ENCODE measurements at places on chromosomes 2 and 18.

- DNase-seq, result no peak
- no peak overlapping the region for H3K27ac ChIP-seq
- H3K36me3 ChIP-seq, result no peaks in the 10 kb centered on the region
- H3K4me3 ChIP-seq, result no peak overlapping the region
- H3K4me1 ChIP-seq, result no peaks in the 10 kb centered on the region
- H3K27me3 ChIP-seq, result no peaks in the 10 kb centered on the region
Observed at GRCh38 chr18:36602620-36603019, 226.2 kb downstream of the TPGS2 start.

GRCh38 chr18:45687621-45688020 is 36.4 kb upstream of the SLC14A1 start:
- H3K27ac ChIP-seq, result peak overlapping the region; percentile 7
- DNase-seq, result peak; percentile 68
- H3K4me1 ChIP-seq, result peaks cover 73% of the 10 kb centered on the region
- peak overlapping the region; percentile 66 for H3K4me3 ChIP-seq

DNA sequence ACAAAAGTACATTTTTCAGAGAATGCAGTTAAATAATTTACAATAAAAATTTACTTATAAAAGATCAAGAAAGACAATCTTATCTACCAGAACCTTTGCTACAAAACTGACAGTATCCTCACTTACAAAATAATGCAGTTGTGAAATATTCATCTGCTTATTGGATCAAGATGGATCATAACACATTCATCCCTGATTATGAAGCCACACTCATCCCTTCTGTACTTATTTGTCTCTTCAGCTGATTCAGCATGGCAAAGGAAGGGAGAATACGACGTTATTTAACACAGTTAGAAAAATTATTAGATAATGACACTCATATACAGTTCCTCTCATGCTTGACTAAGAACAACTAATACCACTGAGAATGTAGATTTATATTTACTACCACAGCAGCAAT is 46.4 kb downstream of the TCF4 start:
- no peak overlapping the region for H3K27ac ChIP-seq
- no peaks in the 10 kb centered on the region for H3K27me3 ChIP-seq
- H3K4me3 ChIP-seq, result no peak overlapping the region
- no peak for DNase-seq

GRCh38 chr18:79947881-79948610 is 3.4 kb downstream of the SLC66A2 start:
- H3K4me3 ChIP-seq, result no peak overlapping the region
- H3K27me3 ChIP-seq, result no peaks in the 10 kb centered on the region
- H3K36me3 ChIP-seq, result no peaks in the 10 kb centered on the region
- peaks cover 36% of the 10 kb centered on the region for H3K4me1 ChIP-seq
- DNase-seq, result no peak

GRCh38 chr2:112317303-112318158 is 42.1 kb downstream of the ZC3H6 start:
- DNase-seq, result no peak
- no peaks in the 10 kb centered on the region for H3K4me1 ChIP-seq
- no peak overlapping the region for H3K27ac ChIP-seq
- no peaks in the 10 kb centered on the region for H3K27me3 ChIP-seq

DNA sequence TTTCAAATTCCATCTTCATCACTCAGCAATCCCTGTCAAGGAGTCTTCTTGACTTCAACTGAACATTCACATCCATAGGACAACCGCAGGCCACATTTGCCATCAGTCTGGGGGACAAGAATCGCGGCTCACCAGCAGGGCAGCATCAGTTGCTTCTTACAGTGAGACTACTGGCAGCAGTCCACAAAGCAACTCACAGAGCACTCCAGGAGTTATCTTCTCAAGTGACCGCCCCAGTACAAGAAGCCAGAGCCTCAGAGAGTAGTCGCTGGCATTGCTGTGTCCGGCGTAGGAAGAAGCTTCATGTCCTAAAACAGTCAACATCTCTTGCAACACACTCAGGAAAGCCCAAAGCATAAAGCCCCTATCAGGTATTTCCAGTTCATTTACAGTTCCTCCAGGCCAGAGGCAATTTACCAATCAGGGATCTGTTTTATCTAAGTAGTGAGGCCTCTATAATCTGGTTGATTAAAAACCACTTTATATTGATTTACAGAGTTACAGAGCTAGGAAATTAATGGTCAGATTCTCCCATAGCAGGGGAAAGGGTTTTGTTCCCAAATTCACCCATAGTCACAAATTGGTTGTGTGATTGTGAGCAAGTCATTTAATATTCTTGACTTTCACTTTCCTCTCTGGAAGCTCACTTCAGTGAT is 177.3 kb downstream of the NBAS start:
- peaks cover 4% of the 10 kb centered on the region for H3K36me3 ChIP-seq
- H3K4me3 ChIP-seq, result no peak overlapping the region
- no peaks in the 10 kb centered on the region for H3K4me1 ChIP-seq

DNA sequence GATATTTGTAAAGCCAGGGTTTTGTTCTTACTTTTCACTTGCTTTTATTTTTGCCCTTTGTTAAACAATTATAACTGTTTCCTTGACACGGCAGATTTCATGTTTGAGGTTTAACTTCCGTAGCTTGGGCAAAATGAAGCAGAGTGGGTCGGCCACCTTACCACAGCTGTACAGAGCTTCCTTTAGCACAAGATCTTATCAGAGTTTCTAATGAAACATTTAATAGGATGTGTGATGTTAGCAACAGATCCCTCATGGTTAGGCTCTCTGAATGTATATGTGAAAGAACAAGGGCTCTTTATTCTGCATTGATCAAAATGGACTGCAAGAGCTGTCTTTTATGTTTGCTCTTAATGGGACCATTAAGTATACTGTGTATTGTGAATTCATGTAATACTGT is 22.3 kb downstream of the RNF125 start:
- H3K4me1 ChIP-seq, result peaks cover 65% of the 10 kb centered on the region
- peaks cover 32% of the 10 kb centered on the region for H3K36me3 ChIP-seq
- peak overlapping the region; percentile 39 for H3K4me3 ChIP-seq
- no peaks in the 10 kb centered on the region for H3K27me3 ChIP-seq

GRCh38 chr2:52465287-52465686 is 1302.3 kb upstream of the CHAC2 start:
- no peaks in the 10 kb centered on the region for H3K36me3 ChIP-seq
- no peaks in the 10 kb centered on the region for H3K27me3 ChIP-seq
- H3K4me1 ChIP-seq, result no peaks in the 10 kb centered on the region
- no peak for DNase-seq

- H3K36me3 ChIP-seq, result no peaks in the 10 kb centered on the region
- H3K4me1 ChIP-seq, result no peaks in the 10 kb centered on the region
Observed at GRCh38 chr18:5646739-5647138, 102.9 kb upstream of the EPB41L3 start.

DNA sequence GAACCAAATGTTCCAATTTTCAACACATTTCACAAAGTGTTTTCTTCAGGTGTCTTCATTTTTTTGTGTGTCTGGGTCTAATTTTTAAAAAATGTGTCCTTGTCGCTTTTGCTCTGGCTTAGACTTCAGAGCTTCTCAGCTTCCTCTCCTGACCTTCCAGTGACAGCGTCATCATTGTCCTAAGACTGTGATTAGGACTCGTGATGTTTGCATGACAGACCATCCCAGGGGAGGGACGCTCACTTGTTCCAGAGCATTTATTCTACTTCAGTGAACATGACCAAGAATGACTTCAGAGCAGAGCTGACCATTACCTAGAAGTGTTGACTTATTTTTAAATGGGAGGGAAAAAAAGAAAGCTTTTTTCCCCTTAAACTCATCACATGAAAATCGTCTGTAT is 591.9 kb downstream of the IRS1 start:
- H3K27me3 ChIP-seq, result no peaks in the 10 kb centered on the region
- no peak overlapping the region for H3K27ac ChIP-seq
- no peaks in the 10 kb centered on the region for H3K36me3 ChIP-seq
- H3K4me3 ChIP-seq, result no peak overlapping the region
- no peak for DNase-seq

GRCh38 chr2:64692401-64692800 is 38.7 kb upstream of the SERTAD2 start:
- no peak overlapping the region for H3K4me3 ChIP-seq
- H3K4me1 ChIP-seq, result no peaks in the 10 kb centered on the region
- no peaks in the 10 kb centered on the region for H3K27me3 ChIP-seq
- DNase-seq, result no peak

- H3K4me1 ChIP-seq, result no peaks in the 10 kb centered on the region
- no peak overlapping the region for H3K4me3 ChIP-seq
- H3K27me3 ChIP-seq, result no peaks in the 10 kb centered on the region
- H3K27ac ChIP-seq, result no peak overlapping the region
- H3K36me3 ChIP-seq, result no peaks in the 10 kb centered on the region
Observed at GRCh38 chr2:222255090-222255489, 43.7 kb downstream of the PAX3 start.

DNA sequence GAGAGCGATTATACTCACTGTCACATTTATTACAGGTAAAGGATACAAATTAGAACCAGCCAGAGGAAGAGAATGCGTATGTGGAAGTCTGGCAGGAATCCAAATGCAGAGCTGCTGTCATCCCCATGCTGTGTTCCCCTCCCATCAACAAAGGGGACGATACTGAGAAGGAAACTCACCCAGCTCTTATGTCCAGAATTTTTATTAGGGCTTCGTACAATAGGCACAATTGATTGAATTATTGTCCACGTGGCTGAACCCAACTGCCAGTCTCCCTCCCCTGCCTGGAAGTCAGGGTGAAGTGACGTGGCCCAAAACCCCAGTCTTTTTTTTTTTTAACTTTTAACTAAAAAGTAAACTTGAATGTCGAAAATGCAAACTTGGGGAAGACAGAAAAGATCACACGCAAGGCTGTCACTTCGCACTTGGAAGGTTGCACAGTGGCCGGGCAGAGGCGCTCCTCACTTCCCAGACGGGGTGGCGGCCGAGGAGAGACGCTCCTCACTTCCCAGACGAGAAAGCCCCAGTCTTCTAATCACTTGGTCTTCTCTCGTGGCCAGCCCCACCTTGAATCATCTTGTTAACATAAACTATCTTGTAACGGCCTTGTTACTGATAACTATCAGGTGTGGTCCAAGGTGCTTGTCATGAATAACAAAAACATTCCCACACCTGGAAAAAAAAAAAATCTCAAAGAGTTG is 40.0 kb upstream of the ITSN2 start:
- no peak overlapping the region for H3K27ac ChIP-seq
- DNase-seq, result no peak
- H3K4me3 ChIP-seq, result no peak overlapping the region
- H3K4me1 ChIP-seq, result no peaks in the 10 kb centered on the region

- H3K4me3 ChIP-seq, result no peak overlapping the region
- peaks cover 3% of the 10 kb centered on the region for H3K4me1 ChIP-seq
- DNase-seq, result no peak
- H3K36me3 ChIP-seq, result no peaks in the 10 kb centered on the region
- no peak overlapping the region for H3K27ac ChIP-seq
Observed at GRCh38 chr2:239930871-239931771, 94.0 kb downstream of the NDUFA10 start.

- no peak for DNase-seq
- no peaks in the 10 kb centered on the region for H3K27me3 ChIP-seq
- no peaks in the 10 kb centered on the region for H3K36me3 ChIP-seq
Observed at GRCh38 chr2:235537186-235537585, 43.3 kb downstream of the AGAP1 start.

DNA sequence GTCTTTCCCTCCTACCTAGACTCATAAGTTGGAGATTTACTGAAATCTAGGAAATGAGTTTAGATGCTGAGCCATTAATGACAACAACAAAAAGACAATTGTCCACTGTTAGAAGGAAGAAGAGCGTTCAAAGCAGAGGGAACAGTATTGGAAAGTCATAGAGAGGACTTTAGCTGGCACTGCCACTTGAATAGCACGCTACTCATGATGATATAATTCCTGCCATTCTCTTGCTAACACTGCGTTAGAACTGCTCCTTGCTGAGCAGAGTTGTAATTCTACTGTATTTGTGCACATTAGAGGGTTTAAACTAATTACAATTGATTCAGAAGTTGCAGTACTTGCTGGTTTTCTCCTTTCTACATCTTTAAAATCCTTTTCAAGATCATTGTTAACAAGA is 9.0 kb upstream of the AFTPH start:
- H3K4me3 ChIP-seq, result no peak overlapping the region
- H3K36me3 ChIP-seq, result no peaks in the 10 kb centered on the region
- H3K4me1 ChIP-seq, result no peaks in the 10 kb centered on the region
- H3K27ac ChIP-seq, result no peak overlapping the region
- no peaks in the 10 kb centered on the region for H3K27me3 ChIP-seq

DNA sequence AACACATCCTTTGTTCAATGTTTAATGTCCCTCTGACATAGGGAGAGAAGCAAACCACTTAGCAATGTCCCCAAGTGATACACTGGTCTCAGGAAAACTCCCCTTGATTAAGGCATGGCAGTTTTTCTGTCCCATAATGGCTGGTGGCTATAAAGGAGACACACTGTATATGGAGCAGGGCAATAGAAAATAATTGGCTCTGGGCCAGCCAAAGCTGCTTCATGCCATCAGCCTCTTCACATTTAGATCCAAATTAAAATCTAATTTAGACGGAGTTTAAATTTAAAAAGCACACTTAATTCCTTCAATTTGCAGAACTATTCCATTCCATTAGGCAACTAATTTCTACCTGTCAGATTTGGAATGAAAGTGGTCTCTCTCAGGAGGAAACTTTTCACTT is 638.1 kb downstream of the DSC3 start:
- H3K27me3 ChIP-seq, result no peaks in the 10 kb centered on the region
- no peak overlapping the region for H3K4me3 ChIP-seq
- DNase-seq, result no peak
- no peak overlapping the region for H3K27ac ChIP-seq
- H3K36me3 ChIP-seq, result no peaks in the 10 kb centered on the region

- H3K27me3 ChIP-seq, result no peaks in the 10 kb centered on the region
- no peak for DNase-seq
- no peaks in the 10 kb centered on the region for H3K36me3 ChIP-seq
- no peak overlapping the region for H3K4me3 ChIP-seq
Observed at GRCh38 chr2:39782591-39782990, 3.5 kb upstream of the THUMPD2 start.

GRCh38 chr18:44819944-44820510 is 139.3 kb downstream of the SETBP1 start:
- no peak overlapping the region for H3K27ac ChIP-seq
- no peaks in the 10 kb centered on the region for H3K4me1 ChIP-seq
- no peaks in the 10 kb centered on the region for H3K27me3 ChIP-seq

DNA sequence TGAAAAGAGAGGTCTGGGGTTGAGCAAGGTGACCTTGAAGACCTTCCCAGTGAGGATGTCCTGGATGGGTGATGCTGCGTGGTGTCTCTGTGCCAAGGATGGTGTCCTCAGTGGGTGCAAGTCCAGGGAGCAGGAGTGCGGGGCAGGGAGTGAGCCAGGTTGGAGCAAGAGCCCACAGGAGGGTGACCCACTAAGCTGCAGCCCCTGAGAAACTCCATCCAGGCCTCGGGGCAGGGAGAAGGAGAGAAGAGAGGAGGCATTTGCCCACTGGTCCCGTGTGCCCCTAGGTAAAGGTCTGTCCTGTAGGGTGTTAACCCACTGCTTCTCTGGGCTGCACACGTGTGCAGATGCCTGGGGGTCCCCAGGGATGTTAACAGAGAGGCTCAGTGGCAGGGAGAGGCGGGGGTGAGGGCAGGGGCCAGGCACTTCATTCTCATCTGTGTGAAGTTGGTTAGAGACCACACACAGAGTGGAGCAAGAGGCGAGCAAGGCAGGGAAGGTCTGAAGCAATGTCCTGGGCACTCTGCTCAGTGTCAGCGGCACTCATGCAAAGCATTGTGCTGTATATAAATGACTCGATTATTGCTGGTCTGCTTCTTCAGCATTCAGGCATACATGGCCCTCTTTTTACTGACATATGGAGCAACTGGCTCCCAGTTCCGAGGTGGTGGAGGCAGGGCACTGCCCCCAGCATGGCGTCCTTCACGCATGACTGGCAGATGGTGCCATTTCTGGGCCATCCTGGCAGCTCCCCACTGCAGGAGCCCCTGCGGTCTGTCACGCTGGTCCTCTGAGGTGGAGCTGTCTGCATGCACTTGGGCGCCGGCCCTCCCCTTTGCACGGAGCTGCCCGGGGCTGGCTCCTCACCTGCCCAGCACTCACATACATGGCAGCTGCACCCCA is 117.2 kb upstream of the HS6ST1 start:
- no peak overlapping the region for H3K27ac ChIP-seq
- no peaks in the 10 kb centered on the region for H3K36me3 ChIP-seq
- H3K27me3 ChIP-seq, result no peaks in the 10 kb centered on the region

Data from CD8-positive, alpha-beta memory T cell (primary cell).